ENCODE measurements at places on chromosomes 4 and X.

DNA sequence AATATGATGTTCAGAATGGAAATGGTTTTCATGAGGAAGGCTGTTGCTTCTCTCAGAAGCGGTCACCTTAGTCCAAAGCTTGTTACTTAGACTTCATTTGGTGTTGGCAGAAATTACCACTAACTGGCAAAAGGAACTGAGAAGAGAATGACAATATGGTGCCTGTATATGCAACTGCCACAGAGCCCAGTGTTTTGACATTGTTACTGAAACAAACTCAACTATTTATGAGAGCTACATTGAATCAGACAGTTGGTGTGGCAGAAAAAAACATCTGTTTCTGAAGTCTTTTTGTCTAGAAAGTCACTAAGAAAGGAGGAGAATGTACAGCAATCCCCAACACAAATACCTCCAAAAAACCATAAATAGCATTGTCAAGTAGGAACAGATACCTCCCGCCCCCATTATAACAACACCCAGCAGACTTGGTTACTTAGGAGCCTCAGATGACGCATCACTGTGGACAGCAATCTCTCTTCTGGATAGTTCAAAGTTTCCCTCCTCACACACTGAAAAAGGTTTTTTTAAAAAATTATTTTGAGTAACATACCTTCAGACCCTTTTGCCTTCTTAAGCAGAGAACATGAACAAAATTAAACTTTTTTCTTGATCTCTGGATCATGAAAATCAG lies 92.2 kb downstream of the MAML3 start:
- no peak for DNase-seq

DNA sequence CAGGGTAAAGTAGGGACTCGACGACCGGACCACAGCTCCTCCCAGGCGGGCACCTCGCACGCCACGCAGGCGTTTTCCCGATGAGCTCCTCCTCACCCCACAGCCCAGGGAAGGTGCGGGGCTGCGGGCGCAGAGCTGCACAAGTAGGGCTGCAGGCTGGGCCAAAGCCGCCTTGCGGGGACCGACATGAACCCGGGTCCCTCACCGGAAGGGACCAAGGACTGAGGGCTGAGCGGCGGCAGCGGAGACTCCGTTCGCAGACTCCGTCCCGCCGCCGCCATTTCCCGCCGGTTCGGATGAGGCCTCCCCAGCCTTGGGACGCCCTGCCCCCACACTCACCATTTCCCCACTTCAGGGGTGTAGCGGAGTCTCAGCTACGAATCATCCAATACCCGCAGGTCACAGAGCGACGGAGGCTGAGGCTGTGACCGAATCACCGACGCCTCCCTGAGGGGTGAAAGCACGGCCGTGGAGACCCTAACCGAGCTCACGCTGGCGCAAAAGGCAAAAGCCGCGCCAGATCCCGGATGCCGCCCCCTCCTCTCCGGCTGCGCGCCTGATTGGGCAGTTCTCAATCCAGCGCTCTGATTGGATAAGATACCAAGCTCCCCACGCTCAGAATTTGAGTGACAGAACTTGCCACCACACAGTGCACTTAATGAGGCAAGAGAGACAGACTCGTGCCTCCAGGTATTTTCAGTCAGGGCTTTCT lies at the start of gene ZNF732:
Gene ZNF732, minus strand, starts transcription at position 506 of the 712 bp plus-strand sequence. Its CDS starts 164 bp downstream, at position 342.
- no peak for DNase-seq

GRCh38 chrX:129637217-129638109 lies 17.3 kb downstream of the APLN start:
- peak; percentile 60 for DNase-seq

DNA sequence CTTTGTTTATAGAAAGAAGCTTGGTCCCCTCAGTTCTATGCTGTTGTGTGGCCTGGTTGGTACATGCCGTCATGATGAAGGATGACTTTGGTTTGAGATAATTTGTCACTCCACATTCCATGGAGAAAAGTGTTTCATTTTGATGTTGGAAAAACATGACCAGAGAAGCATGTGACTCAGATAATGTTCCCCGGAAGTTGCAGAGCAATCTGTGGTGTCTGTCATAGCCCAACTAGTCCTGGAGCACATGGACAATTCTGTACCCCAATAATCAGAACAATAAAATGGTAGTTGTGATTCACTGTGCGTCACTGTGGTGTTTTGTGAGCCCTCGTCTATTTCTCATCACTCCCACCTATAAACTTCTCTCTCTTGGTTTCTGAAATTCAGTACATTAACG lies 85.1 kb downstream of the PDK3 start:
- DNase-seq: no peak

DNA sequence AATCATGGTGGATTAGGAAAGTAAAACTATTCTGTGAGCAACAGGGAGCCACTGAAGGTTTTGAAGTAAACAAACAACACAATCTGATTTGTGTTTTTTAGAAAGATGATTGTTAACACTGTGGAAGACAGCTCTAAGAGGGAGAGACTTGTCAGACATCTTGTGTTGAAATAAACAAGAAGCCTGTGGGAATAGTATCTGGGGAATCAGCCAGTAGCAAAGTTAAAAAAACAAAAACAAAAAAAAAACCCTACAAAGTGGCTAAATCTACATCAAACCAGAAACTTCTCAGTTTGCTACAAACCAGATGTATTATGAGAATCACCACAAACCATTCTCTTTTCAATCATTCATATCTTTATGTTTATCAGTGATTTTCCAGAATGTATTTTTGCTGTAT lies 125.7 kb upstream of the GPC4 start:
- no peak for DNase-seq

- DNase-seq: no peak
Observed at GRCh38 chr4:158018221-158018830, 154.5 kb downstream of the GASK1B start.

GRCh38 chr4:7799736-7800135 lies 139.9 kb downstream of the AFAP1 start:
- no peak for DNase-seq

GRCh38 chrX:99172958-99173357 lies 1237.1 kb downstream of the PCDH19 start:
- no peak for DNase-seq

- DNase-seq: no peak
Observed at GRCh38 chrX:71577682-71578081, 555 bp upstream of the GCNA start.

GRCh38 chrX:136867518-136867917 lies 13.0 kb downstream of the RBMX start:
- no peak for DNase-seq

DNA sequence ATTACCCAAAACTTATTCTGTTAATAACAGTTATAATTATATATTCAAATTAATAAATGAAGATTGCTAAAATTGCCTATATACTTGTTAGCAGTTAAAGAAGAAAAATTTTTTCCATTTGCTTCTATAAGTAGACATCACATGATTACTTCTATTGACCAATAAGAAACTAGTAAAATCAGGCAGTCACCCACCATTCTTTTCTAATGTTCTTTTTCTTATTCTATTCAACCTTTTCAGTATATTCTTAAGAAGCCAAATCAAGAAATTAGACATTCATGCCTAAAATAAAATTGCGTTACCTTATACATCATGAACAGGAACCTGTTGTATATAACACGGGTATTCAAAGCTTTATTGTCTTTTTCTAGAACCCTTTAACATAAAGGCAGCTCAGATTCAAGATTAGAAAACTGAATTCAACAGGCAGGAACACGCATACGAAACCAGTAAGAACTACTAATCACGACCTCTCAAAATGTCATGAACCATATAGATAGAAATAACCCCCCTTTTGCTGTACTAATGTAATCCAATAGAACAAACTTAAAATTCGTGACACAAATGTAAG lies 568.1 kb upstream of the DIPK2B start:
- DNase-seq: no peak

DNA sequence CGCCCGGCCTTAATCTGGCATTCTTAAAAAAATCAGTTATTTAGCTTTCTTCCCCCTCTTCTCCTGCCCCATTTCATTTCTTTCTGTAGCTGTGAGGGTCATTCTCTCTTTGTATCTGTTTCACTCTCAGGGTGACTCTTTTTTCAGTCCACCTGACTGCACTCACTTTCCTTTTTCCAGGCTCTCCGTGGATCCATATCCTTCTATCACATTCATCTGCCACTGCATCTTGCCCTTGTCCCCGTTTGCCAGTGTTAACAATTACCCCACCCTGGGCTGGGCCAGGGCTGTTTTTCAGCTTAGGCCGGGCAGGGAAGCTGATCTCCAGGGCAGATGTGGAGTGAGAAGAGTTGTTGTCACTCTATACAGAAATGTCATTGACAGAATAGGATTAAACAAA lies 7.7 kb downstream of the FHL1 start:
- DNase-seq: no peak

DNA sequence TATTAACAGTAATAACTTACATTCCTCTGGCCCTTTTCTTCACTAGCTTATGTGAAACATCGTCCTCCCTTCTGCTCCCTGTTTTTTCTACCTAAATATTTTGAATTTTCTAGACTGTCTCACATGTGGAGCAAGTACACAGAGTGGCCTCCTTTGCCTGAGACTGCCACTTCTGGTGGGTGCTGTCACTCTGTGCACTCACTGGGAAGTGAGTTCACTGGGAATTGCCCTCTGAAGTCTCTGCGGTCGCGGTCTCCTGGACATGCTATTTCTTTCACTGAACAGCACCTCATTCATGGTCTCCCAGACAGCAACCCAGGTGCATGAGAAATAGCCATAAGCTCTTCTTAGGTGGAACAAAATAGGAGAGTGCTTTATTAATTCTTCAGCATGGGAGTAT lies 1179.7 kb upstream of the ADGRL3 start:
- DNase-seq: no peak

DNA sequence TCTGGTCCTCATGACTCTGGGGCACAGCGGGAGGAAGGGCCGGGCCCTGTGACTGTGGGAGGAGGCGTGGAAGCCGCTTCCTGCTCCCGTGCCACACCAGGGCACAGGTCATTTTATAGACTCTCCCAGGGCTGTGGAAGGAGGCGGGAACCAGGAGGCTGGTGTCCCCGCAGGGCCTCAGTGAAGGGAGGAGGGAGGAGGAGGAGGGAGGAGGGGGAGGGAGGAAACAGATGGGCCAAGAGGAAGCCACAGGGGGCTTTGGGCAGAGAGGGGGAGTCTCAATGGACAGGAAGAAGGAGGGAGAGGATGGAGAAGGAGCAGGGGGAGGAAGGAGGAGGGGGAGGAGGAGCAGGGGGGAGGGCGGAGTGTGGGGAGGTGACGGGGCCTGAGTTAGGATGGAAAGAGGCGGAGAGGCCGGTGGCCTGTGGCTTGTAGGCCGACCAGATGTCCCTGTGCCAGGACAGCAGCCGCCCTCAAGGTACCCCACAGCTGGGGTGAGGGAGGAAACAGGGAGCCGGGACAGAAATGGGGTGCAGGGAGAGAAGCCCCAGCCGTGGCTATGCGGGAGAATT lies 6.2 kb upstream of the PLCXD1 start:
- DNase-seq: no peak

- no peak for DNase-seq
Observed at GRCh38 chr4:119136546-119136945, 914 bp downstream of the MYOZ2 start.

DNA sequence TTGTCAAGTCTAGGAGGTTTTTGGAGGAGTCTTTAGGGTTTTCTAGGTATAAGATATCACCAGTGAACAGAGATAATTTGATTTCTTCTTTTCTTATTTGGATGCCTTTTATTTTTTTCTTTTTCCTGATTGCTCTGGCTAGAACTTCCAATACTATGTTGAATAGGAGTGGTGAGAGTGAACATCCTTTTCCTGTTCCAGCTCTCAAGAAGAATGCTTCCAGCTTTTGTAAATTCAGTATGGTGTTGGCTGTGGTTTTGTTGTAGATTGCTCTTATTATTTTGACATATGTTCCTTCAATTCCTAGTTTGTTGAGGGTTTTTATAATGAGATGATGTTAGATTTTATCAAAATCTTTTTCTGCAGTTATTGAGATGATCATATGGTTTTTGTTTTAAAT lies 165.6 kb upstream of the WDFY3 start:
- DNase-seq: no peak

DNA sequence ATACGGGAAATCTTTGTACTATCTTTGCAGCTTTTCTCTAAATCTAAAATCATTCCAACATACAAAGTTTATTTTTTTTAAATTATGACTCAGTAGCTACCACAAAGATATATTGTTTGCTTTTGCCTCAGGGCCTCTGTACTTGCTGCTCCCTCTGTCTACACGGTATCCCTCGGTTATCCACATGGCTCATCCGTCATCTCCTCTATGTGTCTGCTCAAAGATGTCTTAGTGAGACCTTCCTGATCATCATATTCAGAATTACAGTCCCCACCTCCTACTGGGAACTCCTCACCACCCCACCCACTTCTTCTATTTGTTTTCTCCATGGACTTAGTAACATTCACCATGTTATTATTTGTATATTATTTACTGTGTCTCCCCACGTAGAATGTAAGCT lies 107.8 kb downstream of the PARM1 start:
- DNase-seq: no peak

DNA sequence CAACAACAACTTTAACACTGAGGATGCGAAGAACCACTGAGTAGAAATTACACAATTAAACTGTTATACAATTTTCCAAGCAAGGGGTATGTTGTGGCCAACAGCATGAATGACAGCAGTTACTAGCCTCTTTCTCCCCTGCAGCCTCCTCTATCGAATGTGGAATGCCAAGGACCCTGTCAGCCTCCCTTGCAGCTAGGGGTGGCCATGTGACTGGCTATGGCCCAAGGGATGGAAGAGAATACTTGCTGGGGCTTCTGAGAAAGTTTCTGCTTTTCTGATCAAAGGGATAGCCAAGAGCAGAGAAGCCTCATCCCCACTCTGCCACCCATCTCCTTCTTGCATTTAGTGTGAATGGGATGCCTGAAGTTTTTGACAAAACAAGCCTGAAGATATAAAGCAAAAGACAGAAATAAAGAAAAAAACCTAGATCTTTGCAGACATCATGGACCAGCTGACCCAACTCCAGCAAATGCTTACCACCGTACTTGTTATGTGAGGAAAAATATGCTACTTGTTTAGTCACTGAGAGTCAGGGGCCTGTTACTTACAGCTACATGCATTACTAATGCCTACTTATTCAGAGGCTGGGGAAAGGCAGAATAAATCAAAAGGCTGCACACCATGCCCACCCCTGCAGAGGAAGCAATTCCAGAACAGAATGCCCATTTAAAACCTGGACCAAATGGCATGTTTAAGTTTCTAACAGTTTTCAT lies 32.0 kb downstream of the DCTD start:
- no peak for DNase-seq

DNA sequence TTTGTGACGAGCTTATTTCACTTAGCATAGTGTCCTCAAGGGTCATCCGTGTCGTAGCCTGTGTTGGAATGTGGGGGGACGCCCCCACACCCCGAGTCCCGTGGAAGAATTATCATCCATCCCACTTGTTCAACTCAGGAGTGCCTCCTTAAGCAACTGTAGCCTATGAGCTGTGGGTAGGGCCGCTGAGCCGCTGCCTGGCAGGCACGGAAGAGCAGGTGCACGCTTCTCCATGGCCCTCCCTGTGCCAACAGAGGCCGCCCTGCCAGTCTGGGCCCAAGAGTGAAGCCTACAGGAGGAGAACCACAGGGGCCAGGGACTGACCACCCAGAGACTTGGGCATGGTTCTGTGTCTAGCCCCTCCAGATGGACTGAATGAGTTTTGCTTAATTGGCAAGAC lies 2.3 kb upstream of the RGS12 start:
- DNase-seq: no peak

DNA sequence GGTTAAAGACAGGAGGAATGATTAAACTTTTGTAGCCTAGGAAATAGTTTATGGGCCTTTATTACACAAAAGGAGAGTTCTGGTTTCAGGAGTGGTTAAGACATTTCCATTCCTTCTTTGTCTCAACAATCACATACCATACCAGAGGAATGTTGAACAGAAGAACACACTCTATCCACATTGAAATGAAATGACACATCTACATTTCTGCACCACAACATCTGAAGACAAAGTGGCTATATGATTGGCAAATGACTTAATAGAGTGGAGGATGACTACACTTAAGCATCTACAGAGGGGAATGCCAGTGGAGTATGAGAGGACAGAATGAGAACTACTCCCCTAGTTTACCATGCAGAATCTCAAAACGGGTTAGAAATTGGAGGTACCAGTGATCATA lies 8.0 kb downstream of the CYP2U1 start:
- DNase-seq: no peak
